ENCODE measurements at places on chromosomes 5 and 9.

GRCh38 chr5:126811515-126812198 lies 34.7 kb downstream of the LMNB1 start:
- no peak for DNase-seq

DNA sequence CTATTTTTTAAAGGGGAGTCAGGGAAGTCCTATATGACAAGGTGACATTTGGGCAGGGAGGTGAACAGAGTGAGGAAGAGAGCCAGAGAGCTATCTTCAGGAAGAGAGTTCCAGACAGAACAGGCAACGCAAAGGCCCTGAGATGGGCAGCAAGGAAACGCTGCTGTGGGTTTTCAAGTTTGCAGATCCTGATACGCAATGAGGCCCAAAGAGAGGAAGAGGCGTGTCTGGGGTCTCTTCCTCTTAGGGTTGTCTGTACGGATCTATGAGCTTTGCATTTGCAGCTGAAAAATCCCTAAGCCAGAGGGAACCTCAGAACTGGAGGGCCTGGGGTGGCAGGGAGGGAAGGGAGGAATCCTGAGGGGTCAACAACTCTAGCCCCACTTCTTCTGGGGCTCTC lies 13.6 kb downstream of the FAT2 start:
- no peak for DNase-seq

DNA sequence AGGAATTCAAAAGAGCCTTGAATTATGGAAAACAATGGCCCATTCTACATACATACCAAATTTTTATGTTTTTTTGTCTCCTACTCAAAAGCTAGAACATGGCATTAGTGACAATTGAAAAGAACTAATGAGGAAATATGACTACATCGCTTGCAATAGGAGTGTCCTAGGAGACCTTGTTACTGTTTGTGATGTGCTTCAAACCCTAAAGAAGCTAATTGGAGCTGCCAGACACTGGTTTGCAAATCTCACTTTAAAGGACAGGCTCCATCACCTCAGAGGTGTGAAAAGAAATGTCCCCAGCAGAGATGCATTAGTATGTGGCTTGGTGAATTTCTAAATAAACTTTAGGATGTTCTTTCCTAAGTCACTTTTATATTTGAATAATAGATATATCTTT lies 354.2 kb upstream of the EFNA5 start:
- no peak for DNase-seq

DNA sequence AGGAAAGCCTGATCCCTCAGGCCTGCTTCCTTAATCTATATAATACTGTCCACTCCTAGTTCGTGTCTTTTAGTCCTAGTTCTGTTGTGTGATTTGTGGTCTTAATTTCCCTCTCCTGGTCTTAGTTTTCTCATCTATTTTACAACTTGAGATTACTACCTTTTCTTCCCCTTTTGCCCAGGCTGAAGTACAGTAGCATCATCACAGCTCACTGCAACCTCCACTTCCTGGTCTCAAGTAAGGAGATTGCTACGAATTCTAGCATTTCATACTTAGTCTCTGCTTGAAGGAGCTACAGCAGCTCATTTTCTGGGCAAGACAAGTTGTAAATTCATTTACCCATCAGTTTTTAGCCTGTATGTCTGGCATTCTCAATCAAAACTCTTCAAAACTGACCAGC lies 5.5 kb downstream of the TRIM32 start:
- DNase-seq: no peak

DNA sequence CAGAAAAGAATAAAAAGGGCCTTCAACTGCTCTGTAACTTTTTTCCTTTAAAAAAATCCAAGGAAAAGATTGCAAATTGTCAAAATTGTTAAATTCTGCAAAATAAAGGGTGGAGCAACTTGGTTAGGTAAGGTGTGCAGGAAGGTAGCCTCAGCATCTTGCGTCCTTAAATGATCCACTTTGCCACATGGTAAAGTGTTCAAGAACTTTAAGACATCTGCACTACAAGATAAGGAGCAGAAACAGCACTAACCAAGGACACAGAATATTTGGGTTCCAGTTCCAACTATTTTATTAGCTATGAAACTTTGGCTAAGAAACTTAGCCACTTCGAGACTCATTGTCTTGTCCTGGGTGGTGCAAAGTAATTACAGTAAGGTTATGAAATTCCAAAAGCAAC lies 53.7 kb downstream of the ANKRD55 start:
- DNase-seq: no peak

- DNase-seq: no peak
Measured at GRCh38 chr5:141872496-141873356, 5.5 kb downstream of the PCDH1 start.

DNA sequence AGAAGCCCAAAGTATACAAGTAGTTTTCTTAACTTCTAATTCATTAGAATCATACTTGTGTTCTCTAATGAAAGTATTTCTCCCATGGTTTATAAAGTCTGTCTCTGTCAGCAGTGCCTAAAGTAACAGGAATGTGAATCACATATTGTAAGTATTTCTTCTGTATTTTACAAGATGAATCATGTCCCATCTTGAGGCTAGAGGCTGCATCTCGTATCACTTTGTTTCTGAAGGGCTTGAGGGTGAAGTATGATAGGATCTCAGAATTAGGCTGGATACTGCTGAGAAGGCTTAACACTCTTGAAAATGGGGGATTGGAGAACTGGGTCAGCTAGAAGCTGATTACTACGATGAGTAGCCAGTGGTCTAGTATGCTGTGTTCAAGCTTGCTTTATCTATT lies 242.2 kb upstream of the ACTBL2 start:
- no peak for DNase-seq

DNA sequence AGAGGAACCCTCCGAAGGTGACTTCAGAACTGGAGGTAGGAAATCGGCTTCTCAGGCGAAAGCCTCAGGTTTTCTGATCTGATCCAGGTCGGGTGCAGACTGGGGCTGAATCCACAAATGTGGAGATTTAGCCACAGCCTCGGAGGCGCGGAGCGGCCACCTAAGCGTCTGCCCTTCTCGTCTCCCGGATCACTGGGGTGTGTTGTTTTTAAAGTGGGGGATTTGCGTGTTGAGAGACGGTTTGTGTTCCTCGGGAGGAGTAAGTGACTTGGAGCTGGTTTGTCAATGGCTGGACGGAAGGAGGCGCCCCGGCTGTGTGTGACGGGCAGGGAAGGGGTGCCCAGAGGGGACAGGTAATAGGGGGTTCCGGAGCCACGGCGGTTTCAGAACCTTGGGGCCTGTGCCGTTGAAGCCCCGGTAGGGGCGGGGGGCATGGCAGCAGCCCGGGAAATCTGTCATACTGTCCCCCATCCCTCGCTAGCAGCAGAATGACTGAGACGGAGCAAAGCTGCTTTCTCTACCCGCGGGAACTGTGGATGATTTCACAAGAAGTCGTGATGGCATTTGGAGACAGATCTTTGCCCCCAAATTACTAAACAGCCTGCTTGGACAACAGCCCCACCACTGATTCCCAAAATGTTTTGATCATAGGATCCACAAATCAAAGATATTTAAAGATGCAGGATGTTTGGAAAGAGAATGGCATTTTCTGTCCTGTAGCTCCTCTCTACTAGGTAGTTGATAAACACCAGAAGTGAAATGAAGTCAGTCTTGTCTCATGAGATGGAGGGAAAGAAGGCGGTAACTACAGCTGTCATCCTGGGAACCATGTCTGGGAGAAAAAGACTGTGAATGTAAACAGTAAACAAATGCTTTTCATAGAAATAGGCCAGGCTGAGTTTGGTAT lies 216.5 kb downstream of the PDZD2 start:
- peak; percentile 33 for DNase-seq

- no peak for DNase-seq
Measured at GRCh38 chr5:138884554-138884953, 9.4 kb upstream of the LRRTM2 start.

GRCh38 chr5:154466147-154466546 lies 11.9 kb downstream of the HAND1 start:
- DNase-seq: no peak

GRCh38 chr5:124880903-124881697 lies 134.7 kb upstream of the ZNF608 start:
- no peak for DNase-seq

DNA sequence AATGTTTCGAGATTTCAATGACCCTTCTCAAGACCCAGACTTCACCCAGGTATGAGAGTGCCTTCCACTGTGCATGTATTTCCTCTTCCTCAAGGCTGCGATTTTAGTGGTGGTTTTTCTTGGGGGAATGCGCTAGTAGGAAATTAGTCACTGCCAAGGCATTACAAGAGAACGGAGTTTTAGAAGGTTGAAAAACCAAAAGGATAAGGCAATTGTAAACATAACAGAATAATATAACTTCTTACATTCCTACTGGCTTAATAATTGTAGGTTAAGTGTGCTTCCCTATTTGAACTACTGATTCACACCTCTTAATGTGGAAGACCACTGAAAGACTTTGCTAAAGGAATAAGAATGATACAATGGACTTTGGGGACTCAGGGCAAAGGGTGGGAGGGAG lies 38.9 kb downstream of the ACO1 start:
- DNase-seq: no peak

- no peak for DNase-seq
Measured at GRCh38 chr9:4293293-4293941, 6.5 kb downstream of the GLIS3 start.

DNA sequence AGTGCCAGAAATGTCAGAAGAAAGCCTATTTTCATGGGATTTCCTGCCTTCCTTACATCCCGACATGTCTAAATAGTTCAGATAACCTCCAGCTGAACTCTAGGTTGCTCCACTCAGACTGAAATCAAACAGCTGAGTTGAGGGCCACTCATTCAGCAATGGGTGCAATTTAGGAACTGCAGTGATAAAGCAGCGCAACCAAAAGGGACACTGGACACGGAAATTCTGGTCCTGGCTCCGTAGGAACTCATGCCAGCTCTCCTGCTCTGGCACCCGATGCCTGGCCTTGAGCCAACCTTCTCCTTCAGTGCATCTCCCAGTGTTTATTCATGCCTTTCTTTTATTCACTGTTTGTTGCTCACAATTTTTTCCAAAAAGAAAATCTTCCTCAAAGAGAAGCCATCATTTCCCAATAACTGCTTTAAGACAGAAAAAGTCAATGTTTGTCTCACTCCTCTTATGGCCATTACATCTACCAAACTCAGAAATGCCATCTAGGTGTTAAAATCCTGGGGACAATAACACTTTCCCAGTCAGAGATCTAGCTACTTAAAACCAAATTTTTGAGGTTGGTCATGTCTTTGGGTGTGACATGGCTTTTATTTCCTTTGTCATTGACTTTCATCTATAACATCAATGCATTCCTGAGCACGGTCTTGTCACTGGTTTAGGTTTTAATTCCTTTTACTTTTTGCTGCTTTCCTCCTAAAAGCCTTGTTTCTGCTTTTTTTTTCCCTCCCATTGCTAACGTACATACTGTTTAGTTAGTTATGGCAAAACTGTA lies 126.9 kb downstream of the PDE4D start:
- peak; percentile 7 for DNase-seq

DNA sequence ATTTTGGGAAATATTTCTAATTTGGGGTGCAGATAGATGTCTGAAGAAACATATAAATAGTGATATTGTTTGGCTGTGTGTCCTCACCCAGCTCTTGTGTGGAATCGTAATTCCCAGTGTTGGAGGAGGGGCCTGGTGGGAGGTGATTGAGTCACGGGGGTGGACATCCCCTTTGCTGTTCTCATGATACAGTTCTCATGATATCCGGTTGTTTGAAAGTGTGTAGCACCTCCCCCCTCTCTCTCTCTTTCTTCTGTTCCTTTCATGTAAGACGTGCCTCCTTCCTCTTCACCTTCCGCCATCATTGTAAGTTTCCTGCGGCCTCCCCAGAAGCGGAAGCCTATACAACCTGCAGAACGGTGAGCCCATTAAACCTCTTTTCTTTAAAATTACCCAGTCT lies 11.4 kb upstream of the ADAMTS16 start:
- DNase-seq: no peak

DNA sequence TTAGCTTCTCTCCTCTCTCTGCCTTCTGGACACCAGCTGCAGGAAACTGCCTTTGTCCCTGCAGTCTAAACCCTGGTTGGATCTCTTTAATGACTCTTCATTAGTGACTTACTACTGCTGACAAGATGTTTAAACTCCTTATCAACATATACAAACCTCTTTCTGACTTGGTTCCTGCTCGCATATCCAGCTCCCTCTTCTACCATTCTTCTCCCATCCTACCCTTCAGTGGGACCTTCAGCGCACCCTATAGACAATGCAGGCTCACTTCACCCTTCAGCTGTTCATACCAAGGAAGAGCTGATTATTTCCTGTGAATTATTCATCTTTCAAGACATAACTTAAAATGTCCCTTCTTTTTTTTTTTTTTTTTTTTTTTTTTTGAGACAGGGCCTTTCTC lies 436.5 kb downstream of the KIAA0825 start:
- DNase-seq: peak; percentile 24

DNA sequence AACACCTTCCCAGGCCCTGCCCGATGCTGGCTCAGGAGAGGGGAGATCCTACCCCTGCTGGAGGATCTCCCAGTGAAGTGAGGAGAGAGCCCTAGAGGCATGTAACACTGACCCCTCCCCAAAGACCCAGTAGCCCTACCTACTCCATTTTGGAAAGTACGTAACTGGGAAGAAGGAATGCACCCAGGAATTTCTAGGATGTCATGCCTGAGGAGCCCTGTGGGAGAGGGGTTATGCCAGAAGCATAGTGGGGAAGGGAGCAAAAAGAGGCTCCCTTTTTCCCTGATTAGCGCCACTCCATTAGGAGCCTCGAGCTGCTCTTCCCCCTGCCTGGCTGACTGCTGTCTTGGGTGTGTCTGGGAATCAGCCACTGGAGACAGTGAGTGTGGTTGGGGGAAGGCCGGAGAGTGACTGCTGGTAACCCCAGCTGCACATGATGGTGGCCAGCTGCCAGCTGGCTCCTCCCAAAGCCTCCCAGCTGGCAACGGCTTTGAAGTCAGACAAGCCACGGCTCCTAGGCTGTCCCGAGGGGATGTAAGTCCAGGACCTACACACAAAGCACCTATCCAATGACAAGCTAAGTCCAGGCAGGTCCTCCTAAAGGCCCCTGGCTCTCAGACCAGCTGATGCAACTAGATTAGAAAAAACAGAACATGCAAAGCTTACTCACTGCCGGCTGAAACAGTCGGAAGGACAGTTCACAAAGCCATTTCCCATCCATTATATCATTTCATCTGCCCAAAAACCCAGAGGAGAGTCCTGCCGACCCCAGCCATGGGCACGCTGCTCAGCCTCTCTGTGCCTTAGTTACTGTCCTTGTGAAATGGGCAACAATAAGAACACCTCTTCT lies 136.5 kb upstream of the ABCA1 start:
- DNase-seq: peak; percentile 34

- no peak for DNase-seq
Measured at GRCh38 chr9:137423514-137424291, 510 bp downstream of the NOXA1 start.

DNA sequence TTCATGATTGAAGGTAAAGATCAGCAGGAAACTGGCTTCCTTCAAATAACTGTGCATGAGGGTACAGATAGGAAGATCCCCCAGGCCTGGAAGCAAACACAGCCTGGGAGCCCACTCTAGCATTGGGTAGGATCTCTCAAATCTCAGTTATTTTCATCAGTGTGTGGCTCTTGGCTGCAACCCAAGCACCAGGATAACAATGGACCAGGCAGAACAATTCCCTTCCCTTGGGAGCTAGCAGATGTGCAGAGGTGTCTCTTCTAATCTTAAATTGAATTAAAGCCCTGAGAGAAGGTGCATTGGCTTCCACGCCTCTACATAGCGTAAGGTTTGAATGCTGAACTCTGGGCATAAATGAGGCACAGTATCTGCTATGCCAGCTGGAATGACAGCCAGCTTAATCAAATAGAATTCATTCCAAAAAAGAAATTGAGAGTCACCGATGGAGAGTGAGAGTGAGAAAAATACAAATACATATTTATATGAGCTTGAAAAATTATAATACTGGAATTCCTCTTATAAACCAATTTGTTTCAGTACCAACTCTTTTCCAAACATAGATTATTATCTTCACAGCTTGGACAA lies 957.3 kb downstream of the CDH12 start:
- no peak for DNase-seq

GRCh38 chr9:98870782-98871557 lies 63.5 kb downstream of the GALNT12 start:
- DNase-seq: no peak
